ENCODE measurements at places on chromosomes 3 and 15. TPM values are rescaled to one million over a fixed set of nuclear protein-coding genes. Genes with fewer than 3 reads are reported as not detected.

- DNase-seq: no peak
Measured at GRCh38 chr3:175763948-175764347, 904.8 kb downstream of the NAALADL2 start.

GRCh38 chr3:72519946-72520604 is 328.2 kb downstream of the SHQ1 start:
- no peak for DNase-seq

- DNase-seq: peak; percentile 46
Measured at GRCh38 chr3:107241217-107241616, 136.0 kb upstream of the CCDC54 start.

- DNase-seq: no peak
Measured at GRCh38 chr15:23567921-23568320, 2.4 kb downstream of the MKRN3 start.

DNA sequence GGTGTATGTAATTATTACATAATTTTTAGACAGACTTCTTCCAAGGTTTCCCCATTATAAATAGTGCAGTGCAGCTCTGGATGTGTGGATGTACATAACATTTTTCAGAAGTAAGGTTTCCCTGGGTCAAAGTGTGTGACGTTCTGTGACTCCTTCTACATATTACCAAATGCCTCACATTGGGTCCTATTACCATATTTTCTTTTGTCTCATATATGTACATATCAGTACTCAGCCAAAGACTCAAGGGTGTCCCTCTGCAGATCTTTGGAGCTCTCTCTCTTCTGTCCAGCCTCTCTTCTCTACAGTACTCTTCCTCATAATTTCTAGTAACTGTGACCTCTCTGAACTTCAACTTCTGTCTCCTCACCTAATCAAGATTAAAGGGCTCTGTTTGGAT is 31.3 kb upstream of the PEX5L start:
- no peak for DNase-seq

DNA sequence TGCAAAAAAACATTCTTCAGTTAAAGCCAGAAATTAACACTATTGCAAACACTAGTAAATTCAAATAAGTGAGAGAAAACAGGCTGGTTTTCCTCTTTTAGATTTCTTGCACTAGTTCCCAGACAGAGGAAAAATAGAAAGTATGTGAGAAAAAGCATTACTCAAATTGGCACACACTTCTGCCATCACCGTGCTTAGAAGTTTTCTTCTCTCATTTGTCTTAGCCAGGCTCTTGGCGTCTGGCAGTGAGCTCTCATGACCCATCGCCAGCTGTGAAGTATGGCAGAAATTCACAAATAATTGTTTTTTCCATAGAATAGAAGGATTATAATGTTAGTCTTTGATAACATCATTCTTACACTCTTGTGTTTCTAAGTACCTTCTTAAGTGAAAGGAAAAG is 515.9 kb downstream of the GBE1 start:
- DNase-seq: no peak

Gene AP3B2
- total RNA-seq: 0.40 TPM

- no peak for DNase-seq
Measured at GRCh38 chr15:78243491-78243941, 9.2 kb upstream of the ACSBG1 start.

DNA sequence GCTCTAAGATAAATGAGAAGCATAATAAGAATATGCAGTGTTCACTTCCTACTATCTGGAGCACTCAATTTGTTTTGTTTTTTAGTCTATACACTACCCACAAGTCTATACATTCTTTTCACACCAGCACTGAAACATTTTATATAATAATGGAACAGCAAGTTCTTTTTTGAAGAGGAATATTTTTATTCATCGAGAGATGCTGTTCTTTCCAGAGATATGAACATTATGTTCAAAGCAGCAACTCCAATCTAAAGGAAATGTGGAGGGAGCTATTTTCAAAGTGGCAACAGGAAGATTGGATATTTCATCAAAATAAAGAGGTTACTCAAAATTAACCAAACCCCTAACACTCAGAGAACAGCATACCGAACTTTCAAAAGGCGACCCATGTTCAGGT is 16.4 kb upstream of the PYDC2 start:
- DNase-seq: no peak

GRCh38 chr3:167102071-167102470 is 278.0 kb downstream of the ZBBX start:
- DNase-seq: no peak

Gene RGMA
- total RNA-seq: not detected

- DNase-seq: no peak
Measured at GRCh38 chr3:57718118-57718517, 25.2 kb upstream of the DENND6A start.

Gene CIP2A
- total RNA-seq: 64.6 TPM

- DNase-seq: peak; percentile 78
Measured at GRCh38 chr15:77543159-77543882, 89.4 kb downstream of the LINGO1 start.

GRCh38 chr3:52004163-52004787 is 8.6 kb upstream of the RPL29 start:
- no peak for DNase-seq

- no peak for DNase-seq
Measured at GRCh38 chr3:15685927-15686326, 84.4 kb downstream of the BTD start.

DNA sequence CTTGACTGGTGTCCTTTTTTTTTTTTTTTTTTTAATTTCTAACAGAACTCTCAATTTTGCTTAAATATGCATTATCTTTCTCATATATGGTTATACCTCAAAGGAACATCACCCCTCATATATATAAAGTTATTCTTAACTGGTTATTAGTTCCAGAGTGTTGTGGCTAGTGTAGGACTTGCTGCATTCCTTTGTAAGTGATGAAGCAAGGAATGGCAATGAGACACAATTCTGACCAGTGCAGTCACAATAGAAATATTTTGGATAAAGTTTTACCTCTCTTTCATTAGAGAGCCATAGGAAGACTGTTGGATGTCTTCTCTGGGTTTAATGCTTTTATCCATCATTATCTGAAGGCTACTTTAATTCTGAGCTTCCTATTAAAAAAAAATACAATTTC is 75.5 kb upstream of the CBLB start:
- DNase-seq: peak; percentile 42

GRCh38 chr3:135513106-135514059 is 452.1 kb upstream of the PPP2R3A start:
- peak; percentile 67 for DNase-seq

DNA sequence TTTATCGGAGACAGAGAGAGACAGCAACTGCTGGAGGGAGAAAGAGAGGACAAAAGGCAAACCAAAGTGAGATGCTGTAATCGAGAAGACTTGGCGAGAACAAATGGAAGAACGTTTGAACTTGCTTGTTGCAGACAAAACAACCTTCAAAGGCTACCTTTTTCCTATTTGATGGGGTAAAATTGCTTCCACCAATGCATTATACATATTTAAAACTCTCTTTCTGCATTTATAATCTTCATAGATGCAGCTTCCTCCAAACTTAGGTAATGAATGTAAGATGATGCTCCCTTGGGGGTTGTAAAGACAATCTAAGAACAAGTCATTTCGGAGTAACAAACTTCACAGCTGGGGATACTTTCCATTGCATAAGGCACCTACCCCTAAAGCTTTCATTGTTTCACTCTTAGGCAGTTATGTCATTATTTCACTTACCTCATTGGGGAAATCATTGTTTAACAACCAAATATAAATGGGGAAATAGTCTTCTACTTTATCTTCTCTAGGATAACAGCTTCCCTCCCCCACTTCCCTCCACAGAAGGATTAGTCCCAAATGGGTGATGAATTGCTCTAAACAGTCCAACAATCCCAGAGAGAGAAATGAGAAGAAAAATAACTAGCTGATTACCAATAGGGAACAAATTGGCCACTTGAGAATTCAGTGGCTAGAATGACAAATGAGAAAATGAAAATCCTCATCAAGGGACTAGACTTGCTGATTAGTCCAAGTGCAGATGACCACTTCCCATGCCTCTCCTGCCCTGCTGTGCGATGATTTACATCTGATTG is 269.8 kb upstream of the ADAMTS9 start:
- peak; percentile 50 for DNase-seq

Gene NEO1
- total RNA-seq: 1.1 TPM

DNA sequence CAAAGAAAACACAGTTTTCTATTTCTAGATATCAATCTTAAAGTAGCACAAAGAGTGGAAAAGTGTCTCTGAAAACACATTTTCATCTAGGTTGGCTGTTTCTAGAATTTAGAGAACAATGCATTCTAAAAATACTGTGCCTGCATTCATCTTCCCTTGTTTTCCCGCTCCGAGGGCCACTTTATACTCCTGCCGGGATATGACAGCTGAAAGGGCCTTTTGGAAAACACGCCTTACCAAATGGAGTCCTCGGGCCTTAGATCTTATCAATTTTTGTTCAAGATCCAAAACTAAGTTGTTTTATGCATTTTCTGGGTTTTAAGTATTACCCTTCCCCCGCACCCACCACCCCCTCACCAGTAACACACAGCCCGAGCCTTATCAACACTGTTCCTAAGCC is 47.9 kb upstream of the ARHGEF3 start:
- no peak for DNase-seq

DNA sequence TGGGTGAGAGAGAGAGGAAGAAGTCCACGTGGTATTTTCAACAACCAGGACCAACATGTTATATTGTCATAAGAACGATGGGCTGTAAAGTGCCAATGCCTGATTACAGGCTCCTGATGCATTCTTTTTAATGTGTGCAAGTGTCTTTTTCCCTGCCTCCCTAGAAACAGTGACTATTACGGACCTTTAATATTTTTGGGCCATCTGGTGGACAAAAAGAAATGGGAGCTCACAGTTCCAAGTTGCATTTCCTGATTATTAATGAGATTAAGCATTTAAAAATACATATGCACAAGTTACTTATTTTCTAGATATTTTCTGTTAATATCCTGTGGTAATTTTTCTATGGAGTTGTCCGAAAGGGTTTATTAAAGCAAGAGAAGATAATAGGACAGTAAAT is 530.2 kb downstream of the NR2F2 start:
- no peak for DNase-seq

Gene RTP3
- total RNA-seq: not detected

- peak; percentile 71 for DNase-seq
Measured at GRCh38 chr3:170355738-170356595, 1.5 kb upstream of the SKIL start.

GRCh38 chr3:111975131-111975530 is 3.7 kb upstream of the ABHD10 start:
- no peak for DNase-seq

Gene OIP5
- 17.3 TPM for total RNA-seq

Gene SLC28A2
- total RNA-seq: not detected

- DNase-seq: peak; percentile 98
Measured at GRCh38 chr15:36432161-36432560, 147.3 kb upstream of the CDIN1 start.

Gene C15orf62
- total RNA-seq: not detected

- DNase-seq: peak; percentile 85
Measured at GRCh38 chr3:151305060-151305774, 11.4 kb downstream of the GPR87 start.

DNA sequence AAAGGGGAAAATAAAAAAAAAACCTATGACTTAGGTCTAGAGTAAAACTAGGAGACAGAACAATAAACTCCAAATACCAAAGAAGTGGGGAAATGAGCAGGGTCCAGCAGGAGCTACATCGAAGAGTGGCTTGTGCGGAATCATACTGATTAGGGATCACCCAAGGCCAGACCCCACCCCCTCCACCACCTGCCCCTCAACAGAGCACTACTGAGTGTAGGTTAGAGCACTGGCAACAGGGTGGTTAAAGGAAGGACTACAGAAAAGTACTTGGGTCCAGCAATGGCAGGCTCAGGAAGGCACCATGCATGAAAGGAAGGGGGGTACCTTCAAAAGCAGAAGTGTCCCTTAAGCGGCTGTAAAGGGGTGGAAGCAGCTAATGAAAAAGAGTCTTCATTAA is 96.2 kb downstream of the UBE3A start:
- DNase-seq: no peak

DNA sequence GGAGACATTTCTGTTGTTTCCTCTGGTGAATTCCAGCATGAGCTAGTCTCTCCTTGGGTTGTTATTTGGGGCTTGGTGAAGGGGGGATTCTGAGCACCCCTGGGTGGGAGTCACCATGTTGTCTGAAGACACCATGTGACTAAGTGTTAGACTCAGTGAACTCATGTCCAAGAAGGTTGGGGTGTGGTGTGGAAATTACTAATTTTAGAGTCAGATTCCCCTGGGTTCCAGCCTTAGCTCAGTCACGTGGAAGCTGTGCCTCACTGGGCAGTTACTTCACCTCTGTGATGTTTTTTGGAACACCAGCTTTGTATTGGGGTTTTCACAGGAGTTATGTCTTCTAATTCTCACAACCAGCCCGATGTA is 171.5 kb downstream of the RPLP1 start:
- DNase-seq: no peak

DNA sequence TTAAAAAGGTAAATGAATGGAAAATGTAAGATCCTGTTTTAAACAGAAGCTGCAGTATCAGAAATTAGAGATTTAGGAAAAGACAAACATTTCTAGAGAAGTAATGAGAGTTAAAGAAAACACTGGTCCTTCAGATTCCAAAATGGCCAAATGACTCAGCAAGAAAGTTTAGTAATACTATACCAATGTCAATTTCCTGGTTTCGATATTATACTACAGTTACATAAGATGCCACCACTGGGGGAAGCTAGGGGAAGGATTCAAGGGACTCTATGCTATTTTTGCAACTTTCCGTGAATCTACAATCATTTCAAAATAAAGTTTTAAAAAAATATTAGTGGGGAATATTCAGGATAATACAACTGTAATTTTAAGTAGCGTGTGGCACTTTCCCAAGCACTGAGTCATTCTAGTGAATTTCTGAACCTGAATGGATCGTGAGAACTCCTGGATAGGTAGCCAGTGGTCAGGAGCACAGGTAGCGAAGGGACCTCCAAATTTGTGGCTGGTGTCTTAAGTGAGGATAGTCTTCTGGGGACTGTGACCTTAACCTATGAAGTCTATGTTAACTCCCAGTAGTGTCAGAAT is 37.6 kb downstream of the TMCC1 start:
- peak; percentile 58 for DNase-seq

DNA sequence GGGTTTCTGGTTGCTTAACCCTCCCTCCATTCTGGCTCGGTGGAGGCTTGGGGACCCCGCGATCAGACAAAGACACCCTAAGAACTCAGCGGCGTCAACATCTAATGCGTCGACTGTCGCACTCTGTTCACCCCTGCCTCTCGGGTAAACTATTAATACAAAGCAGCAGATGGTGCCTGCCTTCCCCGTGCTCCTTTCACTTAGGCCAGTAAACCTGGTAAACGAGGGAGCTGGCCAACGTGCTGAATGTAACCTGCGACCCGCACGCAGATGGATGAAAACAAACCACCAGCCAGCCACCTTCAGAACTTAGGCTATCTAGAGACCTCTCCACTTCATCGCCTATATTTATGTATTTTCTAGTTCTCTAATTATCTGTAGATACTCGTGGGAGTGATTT is 848 bp upstream of the CADPS start:
- peak; percentile 25 for DNase-seq

- no peak for DNase-seq
Measured at GRCh38 chr3:139554628-139555027, 15.1 kb upstream of the RBP1 start.

DNA sequence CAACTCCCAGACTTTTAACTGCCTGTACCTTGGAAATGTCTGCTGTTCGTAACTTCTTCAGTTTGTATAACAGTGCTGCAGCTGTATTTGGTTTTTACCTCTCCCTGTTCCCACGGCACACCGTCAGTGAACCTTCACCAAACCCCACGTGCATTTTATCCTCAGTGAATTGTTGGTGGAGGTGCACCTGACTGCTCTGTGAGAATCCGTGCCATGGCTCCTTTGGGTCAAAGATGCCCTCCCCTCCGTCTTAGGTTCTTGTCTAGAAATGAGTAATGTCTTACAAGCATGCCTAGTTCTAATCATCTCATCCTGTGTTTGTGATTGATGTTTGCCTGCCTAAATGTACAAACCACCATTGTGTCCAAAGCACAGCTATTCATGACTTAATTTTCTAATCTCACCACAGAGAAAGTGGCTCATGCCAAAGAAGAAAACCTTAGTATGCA is 28.2 kb downstream of the TPM1 start:
- DNase-seq: no peak
